ENCODE measurements at places on chromosomes 12 and 14.

- DNase-seq, result no peak
These were observed 111.3 kb downstream of the FOXG1 start for GRCh38 chr14:28877923-28878322.

DNA sequence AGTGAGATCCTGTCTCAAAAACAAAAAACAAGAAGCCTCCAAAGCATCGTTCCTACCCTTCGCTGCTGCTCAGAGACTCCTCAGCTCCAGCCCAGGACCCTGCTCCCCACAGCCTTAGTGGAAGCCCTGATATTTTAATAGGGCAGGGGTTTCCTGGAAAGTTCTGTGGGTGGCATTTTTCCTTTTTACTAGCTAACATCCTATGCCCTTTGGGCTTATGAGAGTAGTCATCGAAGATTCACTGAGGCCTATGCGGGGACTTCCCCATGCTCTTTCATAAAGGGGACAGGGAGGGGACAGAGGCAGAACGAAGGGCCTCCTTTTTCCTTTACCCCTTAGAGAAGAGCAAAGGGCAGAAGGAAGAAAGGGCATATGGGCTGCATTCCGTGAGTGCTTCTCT lies 8.3 kb downstream of the LAG3 start:
- DNase-seq, result no peak

DNA sequence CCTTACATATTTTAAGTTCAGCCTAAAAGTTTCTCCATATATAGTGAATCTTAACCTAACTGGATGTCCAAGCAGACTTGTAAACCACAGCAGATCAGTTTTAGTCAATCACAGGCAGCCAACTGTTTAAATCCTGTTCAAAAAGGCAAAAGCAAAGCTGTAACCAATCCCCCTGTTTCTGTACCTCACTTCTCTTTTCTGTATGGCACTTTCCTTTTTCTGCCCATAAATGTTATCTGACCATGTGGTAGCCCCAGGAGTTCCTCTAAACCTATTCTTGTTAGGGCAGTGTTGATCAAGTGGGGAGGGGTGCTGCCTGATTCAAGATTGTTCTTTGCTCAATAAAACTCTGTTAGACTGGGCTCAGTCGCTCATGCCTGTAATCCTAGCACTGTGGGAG lies 8.5 kb upstream of the DACT1 start:
- DNase-seq, result no peak

- no peak for DNase-seq
These were observed 63.7 kb downstream of the PUS7L start for GRCh38 chr12:43694879-43695278.

DNA sequence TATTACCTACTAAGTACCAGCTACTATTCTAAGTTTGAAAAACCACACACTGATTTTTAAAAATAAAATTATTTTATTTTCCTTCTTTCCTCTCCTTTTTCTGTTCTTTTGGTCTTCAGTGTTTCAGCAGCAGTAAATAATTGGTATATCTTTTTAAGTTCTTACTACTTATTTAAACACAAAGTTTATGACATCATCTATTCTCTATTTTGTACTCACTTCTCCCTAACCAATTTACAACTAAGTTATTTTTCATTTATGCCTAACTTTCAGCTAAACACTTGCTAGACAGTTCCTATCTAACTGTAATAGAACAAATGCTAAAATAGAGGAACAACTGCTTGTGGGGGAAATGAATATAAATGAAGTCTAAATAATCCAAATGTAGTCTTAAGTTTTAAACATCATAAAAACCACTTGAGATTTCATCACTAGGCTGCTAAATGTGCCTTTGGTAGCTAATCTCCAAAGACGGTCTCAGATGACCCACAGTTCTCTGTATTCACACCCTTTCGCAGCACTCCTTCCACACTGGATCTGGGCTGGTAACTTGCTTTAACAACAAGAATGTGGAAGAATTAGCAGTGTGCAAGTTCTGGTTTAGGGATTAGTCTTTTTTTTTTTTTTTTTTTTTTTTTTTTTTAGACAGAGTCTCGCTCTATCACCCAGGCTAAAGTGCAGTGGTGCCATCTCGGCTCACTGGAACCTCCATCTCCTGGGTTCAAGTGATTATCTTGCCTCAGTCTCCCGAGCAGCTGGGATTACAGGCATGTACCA lies 41.0 kb downstream of the TFCP2 start:
- DNase-seq, result no peak

- DNase-seq, result peak; percentile 84
These were observed 923 bp downstream of the STAT2 start for GRCh38 chr12:56358836-56359532.

GRCh38 chr12:100472325-100472724 lies 1.3 kb upstream of the NR1H4 start:
- no peak for DNase-seq

- DNase-seq, result no peak
These were observed 10.0 kb downstream of the VWF start for GRCh38 chr12:6114476-6114870.

DNA sequence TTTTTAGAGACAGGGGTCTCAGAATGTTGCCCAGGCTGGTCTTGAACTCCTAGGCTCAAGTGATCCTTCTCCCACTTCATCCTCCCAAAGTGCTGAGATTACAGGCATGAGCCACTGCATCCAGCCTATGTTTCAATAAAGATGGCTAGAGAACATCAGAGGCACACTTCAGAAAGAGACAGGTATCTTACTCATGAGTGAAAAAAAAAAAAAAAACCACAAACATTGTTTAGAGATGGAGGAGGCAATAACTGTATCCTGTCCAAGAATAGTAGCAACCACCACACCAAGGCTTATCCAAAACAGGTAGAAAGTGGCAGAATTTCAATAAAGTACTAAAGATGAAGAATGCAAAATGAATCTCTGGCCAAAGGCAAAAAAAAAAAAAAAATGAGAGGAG lies 30.3 kb downstream of the EEA1 start:
- DNase-seq, result peak; percentile 13

DNA sequence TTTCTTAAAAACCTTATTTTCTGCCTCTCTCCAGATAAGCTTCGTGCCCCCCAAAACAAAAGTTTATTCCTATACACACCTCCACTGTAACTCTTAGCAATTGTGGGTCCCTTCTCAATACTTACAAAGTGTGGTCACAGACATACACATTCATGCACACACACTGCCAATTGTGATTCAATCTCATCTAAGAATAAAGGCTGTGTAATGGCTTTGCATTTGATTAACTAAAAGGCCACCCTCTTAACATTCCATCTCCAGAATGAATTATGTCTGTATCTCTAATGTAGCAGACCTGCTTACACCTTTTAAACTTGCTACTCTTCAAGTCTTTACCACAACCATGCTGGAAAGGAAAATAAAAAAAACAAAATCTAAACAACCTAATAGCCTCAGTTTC lies 49.5 kb downstream of the MYF5 start:
- no peak for DNase-seq

GRCh38 chr12:74241341-74241740 lies 296.3 kb upstream of the ATXN7L3B start:
- no peak for DNase-seq

DNA sequence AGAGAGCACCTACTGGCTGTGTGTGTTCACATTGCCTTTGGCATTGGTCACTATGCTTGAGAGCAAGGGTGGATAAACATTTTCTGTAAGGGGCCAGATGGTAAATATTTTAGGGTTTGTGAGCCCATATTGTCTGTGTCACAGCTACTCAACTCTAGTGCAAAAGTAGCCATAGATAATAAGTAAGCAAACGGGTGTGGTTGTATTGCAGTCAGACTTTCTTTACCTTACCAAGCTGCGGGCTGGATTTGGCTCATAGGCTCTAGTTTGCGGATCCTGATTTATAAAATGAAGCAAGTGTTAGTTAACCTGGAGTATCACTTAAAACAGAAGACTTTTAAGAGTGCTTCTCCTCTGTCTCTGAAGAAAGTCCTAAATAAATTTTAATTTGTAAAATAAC lies 169.0 kb downstream of the KICS2 start:
- DNase-seq, result no peak

GRCh38 chr14:79442786-79443185 lies 768.5 kb downstream of the DIO2 start:
- DNase-seq, result no peak

DNA sequence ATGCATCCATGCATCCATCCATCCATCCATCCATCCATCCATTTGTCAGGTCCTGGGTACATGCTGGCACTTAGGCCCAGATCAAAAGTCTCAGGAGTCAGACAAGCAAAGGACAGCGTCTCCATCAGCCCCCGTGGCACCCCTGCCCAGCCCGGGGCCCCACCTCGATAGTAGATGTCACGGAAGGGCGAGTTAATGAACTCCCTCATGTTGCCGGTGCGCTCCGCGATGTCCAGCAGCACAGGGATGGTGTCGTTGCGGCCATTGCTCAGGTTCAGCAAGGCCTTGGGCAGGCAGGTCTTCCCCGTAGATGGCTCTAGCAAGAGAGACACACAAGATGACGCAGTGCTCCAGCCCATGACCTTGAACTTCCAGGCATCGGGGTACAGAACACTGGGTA lies 30.4 kb downstream of the TRPV4 start:
- no peak for DNase-seq

- no peak for DNase-seq
These were observed 3.7 kb upstream of the NOS1 start for GRCh38 chr12:117365049-117365616.

DNA sequence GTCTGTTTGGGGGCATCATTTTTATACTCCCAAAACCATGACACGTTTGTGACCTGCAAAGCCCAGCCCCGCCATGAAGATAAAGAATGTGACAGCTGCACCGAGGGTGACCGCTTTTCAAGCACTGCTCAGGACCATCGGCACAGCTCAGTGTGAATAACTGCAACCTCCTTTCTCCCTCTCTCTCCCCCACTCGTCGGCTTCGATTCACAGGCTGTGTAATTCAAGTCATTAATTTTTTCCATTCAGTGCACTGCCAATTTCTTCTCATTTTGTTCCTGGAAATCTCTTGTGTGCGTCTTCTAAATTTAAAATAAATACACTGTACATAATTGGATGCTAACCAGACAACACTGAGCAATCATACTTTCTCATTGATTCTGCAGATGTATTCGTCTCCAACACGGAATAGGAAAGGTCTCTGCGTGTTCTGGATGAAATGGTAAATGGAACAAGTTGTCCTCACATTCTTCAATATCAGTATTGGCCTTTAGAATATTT lies 260.8 kb downstream of the TTC8 start:
- DNase-seq, result no peak

DNA sequence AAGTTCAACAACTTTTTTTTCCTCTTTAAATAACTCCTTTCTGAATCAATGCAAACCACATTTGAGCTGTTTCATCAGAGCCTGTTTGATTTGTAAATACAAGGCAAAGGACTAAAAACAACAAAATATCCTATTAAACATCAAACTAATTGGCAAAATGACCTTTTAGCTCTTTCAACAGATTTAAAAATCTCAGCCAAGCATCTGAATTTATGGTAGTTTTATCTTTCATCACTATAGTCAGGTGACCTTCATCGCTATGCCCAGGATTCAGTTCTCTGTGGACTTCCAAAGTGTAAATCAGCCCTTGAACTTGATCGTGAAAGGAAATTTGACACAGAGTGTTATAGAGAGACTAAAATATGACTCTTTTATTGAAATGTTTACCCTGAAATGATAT lies 1554.5 kb upstream of the FLRT2 start:
- no peak for DNase-seq

GRCh38 chr12:26648066-26648465 lies 184.9 kb downstream of the ITPR2 start:
- DNase-seq, result no peak

DNA sequence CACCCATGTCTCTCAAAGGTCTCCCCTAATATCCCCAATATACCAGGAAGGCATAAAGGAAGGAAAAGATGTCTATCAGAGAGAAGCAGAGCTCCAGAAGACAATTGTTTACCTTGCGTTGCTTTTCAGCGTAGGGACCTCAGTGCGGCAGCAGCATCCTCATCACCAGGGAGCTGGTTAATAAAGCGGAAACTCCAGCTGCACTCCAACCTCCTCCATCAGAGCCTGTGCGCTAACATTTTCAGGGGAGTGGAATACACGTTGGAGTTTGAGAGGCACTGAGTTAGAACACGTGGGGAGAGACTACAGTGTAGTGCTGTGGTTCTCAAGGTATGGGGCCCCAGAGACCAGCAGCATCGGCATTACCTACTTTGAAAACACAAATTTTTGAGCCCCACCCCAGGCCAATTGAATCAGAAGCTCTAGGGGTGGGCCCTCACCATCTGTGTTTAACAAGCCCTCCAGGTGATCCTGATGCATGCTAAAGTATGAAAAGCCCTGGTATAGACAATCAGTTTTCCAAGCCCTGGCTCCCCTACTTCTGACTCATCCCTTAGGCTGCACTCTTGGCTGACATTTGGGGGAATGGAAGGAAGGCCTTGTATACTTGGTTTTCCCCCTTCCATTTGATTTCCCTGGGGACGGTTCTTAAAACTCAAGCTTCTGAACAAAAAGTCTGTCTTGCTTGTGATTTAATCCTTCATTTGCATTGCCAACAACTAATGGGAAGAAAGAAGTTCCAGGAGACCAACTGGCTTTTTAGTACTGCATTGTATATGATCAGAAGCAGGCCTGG lies 419.0 kb upstream of the CCDC196 start:
- DNase-seq, result peak; percentile 79

GRCh38 chr14:37600880-37601741 lies 5.7 kb downstream of the TTC6 start:
- no peak for DNase-seq

- DNase-seq, result peak; percentile 80
These were observed 99.7 kb downstream of the ZFP36L1 start for GRCh38 chr14:68692916-68693771.

DNA sequence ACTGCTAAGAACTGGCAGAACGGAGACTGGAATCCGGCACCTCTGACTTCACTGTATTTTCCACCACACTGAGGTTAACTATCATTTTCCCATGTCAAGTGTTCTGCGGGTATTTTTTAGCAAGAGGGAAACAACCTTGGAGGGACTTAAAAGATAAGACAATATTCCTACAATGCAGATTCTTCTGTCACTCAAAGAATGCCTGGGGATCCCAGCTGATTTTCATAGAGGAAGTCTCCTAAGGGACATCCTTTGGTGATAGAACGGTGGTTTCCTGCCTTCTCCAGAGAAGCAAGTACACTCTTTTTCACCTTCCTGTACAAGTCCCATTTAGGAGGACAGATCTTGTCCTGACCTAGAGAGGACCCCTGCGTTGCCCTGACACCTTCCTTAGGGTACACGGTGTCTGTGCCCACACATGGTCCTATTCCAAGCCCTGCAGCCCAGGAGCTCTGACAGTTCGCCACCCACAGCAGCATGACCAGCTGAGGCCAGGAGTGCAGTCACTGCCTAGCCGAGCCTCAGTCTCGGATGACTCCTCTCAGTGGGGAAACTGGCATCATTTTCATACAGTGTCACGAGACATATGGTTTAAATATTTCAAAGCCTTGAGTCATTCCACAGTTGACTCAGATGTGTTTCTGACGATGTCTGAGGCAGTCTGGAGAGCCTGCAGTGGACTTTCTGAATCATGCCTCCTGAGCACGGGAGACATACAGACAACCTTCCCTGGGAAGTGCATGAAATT lies 181.3 kb upstream of the FKBP4 start:
- peak; percentile 97 for DNase-seq

GRCh38 chr12:57844709-57845477 lies 1.6 kb downstream of the CTDSP2 start:
- DNase-seq, result peak; percentile 70

Measured in fibroblast of skin of right quadriceps (primary cell).